ENCODE measurements at places on chromosomes 1 and 21.

DNA sequence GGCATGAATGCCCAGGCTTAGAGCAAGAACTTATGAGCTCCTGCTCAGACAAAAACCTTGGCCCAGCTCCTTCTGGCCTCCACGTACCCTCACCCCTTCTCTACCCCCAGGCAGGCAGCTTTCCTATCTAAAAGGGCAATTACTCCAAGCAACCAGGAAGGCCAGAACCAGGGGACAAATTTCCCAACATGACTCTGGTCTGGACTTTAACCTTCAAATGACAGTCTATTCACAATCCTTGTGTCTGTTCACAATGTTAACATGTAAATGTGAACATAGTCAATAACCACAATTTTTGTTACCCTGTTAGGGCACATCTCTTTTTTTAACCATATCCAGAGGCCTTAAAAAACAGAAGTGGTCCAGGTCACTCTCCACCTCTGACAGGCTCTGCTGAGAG is 64.4 kb upstream of the LAPTM5 start:
- no peak for ATAC-seq

GRCh38 chr1:180912211-180912800 is 391 bp upstream of the KIAA1614 start:
- peak; percentile 37 for ATAC-seq

GRCh38 chr1:81664341-81664740 is 136.4 kb upstream of the ADGRL2 start:
- ATAC-seq, result no peak

- ATAC-seq, result peak; percentile 28
These were observed 1.2 kb upstream of the HPCAL4 start for GRCh38 chr1:39692152-39693074.

GRCh38 chr1:35773711-35774110 is 3.9 kb upstream of the CLSPN start:
- no peak for ATAC-seq

DNA sequence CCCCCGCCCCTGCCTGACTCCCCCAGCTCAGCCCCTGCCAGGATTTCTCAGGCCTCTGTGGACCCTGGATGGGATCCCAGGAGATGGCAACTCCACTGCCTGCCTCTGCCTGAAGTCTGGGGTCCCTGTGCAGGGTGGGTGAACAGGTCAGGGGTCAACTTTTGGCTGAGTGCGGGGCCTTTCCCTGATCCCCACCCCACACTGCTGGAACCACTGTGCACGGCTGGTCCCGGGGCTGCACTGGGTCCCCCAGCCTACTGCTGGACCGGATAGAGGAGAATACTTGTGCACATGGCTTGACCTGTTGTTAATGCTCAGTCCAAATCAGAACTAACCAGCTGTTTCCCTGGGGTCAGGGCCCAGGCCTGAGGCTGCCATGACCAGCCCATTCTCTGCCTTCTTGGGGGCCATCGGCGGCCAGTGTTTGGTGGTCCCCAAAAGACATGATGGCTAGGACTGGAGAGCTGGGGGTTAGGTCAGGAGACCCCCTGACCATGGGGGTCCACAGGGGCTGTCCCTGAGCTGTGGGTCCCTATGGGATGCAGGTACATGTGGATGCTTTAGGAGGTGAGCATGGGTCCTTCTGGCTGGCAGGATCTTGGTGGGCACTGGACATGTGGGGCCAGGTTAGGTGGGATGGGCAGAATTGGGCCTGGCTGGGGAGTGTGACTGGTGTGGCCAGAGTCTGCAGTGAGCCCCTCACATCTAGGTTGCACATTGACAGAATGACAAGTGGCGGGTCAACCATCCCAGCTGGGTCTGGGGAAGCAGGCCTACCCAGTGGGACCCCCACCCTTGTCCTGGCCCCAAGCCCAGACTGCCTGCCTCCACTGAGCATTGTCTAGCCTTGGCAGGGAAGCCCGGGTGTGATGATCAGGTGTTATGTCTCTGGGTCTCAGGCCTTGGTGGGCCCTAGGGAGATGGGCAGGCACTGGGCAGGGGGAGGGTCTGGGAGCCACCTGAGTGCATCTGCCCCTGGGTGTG is 19.0 kb upstream of the ZNF678 start:
- no peak for ATAC-seq

Measured in gastroesophageal sphincter (tissue), 4 donors.